Kidney epithelial cell (primary cell): ENCODE measurements at places on chromosomes 11 and 22. TPM values are rescaled to one million over a fixed set of nuclear protein-coding genes. Genes with fewer than 3 reads are reported as not detected.

GRCh38 chr11:12853652-12854296 is 155.3 kb upstream of the RASSF10 start:
- no peak for DNase-seq

- no peak for DNase-seq
Observed at GRCh38 chr22:38715176-38715764, 9.5 kb downstream of the GTPBP1 start.

DNA sequence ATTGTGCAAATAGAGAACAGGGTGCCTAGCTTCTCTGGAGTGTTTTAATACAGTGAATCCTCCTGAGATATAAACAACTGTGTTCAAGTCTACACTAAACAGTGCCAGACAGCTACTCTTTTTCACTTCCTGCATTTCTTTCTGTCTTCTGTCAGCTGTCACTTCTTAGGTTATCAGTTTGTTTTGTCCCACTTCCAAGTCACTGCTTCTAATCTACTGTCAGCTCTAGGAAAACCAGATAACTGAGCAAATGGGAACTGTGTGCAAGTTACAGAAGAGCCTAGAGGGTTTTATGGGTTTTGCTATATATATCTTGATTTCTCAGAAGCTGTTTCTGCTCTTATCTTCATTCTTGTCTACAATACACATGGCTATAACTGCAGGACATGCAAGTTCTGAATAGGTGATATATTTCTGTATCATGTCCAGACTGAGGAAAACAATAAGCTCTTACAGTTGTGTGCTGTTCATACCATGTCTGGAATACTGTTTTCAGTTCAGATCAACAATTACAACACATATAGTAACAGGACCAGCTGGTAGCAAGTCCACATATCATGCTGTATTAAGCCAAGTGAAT is 5.8 kb downstream of the PITPNB start:
- no peak for DNase-seq

DNA sequence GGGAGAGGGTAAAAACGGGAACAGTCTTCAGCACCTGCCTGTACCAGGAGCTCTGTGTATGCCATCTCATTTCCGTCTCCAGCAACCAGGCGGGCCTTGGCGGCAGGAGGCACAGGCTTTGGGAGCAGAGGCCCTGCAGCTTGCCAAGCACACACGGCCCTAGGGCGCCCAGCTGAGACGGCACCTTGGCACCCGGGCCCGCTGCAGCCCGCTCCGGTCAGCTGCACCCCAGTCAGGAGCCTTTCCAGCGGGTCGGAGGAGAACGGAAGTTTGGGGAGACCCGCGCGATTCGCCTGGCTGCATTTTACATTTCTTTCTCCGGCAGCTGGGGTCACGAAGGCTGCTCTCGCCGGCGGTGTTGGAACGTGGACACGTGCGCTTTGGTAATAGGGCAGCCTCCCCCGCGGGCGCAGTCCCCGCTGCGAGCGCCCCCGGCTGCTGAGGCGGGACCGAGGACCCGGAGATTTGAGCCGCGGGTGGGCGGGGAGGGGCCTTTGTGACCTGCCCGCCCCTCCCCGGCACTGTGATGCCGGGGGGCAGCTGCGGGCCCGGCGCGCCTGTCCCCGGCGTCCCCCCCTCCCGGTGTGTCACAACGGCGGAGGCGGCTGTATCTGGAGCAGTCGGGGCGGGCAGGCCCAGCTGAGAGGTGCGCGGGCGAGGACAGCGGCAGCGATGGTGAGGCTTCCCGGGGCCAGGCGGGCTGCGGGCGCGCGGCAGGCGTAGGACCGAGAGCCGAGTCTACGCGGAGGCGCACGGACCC is at the start of gene TUBA8:
Gene TUBA8 (plus strand): TSS at position 616 of the 760 bp plus-strand sequence. CDS start 57 bp downstream, at position 673.
- DNase-seq = no peak

DNA sequence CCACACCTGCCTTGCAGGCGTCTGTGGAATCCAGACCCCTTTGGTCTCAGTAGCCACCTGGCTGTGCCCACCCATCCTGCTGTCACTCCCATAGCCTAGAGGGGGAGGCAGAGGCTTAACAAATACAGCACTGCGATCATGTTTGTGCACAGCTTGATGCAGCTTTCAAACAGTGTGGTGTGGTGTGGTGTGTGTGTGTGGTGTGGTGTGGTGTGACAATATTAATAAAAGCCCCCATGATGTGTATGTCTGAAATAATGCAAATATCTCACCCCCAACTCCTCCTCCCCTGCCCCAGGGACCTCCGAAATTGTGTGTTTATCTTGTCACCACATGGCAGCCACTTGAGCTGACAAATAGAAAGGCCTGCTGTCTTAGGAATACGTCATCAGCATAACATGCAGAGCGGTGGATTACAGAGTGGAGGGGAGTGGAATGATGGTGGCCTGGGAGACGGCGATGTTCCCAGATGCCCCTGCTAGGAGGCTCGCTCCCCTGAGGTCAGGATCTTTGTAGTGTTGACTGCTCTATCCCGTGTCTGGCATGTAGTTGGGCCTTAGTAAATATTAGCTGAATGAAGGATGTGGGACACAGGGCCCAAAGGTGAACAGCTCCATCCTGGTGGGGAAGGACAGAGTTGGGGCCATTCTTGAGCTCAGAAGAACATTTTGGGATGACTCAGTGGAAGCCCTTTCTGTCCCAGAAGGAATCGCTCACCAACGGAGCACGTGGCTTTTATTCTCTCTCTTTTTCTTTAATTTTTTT is 2.8 kb downstream of the PDXP start:
- DNase-seq = no peak

GRCh38 chr11:130022799-130023198 is 20.2 kb upstream of the PRDM10 start:
- DNase-seq = peak; percentile 41

DNA sequence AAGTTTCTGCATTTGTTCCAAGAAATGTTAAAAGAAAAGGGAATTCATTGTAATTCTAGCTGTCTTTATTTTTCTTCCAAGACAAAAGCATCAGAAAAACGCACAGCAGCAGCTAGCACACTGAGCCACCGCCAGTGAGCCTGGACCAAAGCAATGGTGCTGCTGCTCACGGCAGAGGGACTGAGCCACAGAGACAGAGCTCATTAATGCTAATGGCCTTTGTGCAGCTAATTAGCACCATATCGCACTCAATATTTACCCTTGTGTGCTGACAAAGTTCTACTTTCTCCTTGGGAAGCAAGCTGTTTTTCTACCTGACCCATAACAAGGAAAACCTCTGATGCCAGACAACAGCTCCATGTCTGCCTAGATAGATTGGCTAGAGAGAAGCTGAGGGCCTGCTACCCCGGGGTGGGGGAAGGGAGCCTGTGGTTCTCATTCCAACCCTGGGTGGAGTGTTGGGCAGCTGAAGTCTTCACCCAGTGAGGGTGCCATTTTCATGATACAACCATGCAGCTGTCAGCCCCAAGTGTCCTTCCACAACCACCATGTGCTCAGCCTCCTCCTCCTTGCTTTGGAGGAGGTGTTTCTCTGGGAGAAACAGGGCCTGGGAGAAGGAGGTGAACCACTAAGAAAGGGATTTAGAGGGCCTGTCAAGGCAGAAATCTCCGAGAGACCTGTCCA is 131.1 kb upstream of the NCAM1 start:
- DNase-seq = no peak

Gene ZNF202
- total RNA-seq = 10.5 and 20.1 TPM in 2 replicates

GRCh38 chr11:131910523-131911387 is 540.3 kb downstream of the NTM start:
- DNase-seq = no peak

Gene KDM4D
- total RNA-seq = 1.5 and 2.7 TPM in 2 replicates

DNA sequence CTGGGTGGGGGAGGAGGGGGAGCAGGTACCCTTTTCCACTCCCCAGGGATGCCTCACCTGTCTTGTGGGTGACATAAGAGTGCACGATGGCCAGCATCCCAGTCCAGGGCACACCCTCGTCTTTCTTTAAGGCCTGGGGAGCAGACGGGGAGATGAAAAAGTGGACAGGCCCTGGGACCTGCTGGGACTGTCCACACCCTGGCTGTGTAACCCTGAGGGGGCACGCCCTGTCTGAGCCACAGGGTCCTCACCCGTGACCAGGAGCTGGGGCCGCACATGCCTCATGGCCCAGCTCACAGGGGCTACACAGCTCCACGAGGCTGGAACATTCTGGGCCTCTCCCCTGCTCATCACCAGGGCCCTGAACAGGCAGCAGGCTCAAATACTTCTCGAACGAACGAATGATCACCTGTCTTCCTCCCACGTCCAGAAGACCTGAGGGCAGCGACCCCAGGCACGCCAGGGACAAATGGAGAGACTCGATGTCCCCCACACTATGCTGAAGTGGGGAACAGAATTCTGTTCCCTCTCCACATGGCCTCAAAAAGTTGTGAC is 123.9 kb downstream of the PHF21B start:
- no peak for DNase-seq

DNA sequence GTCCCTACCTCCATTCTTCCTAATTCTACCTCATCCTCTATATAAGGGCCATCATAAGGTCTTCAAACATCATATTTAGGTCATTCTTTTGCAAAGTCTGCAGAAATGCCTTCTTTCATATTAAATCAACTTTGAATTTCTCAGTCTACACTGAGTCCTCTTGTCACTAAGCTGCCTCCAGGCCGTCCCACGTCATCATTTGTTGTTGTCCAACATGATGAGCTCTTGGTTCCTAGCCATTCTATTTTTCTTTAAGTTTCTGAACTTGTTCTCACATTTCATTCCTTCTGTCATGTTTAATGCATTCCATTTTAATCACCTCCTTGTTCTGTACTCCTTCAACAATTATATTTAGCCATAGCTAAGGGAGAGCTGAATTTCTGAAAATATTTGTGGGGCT is 59.2 kb upstream of the PGR start:
- no peak for DNase-seq

- DNase-seq = no peak
Observed at GRCh38 chr11:59810911-59811259, 307 bp upstream of the MRPL16 start.

Gene NRIP3
- 20.5 and 24.0 TPM in 2 replicates for total RNA-seq

Gene TSSK2
- not detected in 2 replicates for total RNA-seq

- DNase-seq = no peak
Observed at GRCh38 chr11:6285019-6285418, 25.4 kb downstream of the CCKBR start.

DNA sequence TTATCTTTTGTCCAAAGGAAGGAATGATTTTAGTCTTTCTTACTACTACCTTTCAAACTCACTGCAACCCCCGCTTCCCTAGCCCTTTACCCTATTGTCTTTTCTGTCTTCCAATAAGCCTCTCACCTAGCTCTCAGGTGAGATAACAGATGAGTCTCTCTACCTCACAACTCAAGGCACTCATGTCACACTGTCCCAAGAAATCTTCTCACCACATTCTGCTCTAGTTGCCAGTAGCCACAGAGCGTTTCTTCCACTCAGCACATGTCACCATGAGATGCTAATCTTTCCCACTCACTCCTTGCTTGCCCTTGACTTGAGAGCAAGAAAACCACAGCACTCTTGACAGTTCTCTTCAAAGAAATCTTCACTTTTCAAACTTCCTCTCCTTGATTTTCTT is 32.7 kb upstream of the TMEM41B start:
- DNase-seq = no peak

DNA sequence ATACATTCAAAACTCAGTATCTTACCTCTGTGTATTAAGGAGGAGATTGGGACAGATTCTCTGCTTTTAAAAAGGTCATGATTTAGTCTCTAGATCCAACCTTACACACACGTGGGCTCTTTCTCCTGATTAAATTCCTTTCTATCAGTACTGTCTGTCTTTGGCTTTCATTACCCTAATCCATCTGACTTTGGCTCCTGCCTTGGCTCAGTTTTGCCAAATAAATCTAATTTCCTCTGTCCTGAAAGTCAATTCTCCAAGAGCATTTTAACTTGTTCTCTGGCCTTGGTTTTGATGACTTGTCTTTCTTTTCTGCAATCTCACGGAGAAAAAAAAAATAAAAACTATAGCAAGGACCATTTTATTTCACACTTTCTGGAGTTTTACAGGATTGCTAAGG is 176.6 kb upstream of the PDGFD start:
- DNase-seq = no peak

Gene C11orf86
- total RNA-seq = not detected in 2 replicates

Gene PRR33
- not detected in 2 replicates for total RNA-seq

GRCh38 chr22:46641811-46642266 is 21.7 kb downstream of the GRAMD4 start:
- DNase-seq = no peak
